Activated CD4-positive, alpha-beta memory T cell treated with anti-CD3 and anti-CD28 coated beads, Interleukin-2, amount 10 ng/mL, durations not matched to agents 7 days and 5 days (primary cell): ENCODE measurements at places on chromosomes 5 and 9. TPM values are rescaled to one million over a fixed set of nuclear protein-coding genes. Genes with fewer than 3 reads are reported as not detected.
A peak's percentile ranks its signal among the peaks of the same experiment; 100 is the strongest.

DNA sequence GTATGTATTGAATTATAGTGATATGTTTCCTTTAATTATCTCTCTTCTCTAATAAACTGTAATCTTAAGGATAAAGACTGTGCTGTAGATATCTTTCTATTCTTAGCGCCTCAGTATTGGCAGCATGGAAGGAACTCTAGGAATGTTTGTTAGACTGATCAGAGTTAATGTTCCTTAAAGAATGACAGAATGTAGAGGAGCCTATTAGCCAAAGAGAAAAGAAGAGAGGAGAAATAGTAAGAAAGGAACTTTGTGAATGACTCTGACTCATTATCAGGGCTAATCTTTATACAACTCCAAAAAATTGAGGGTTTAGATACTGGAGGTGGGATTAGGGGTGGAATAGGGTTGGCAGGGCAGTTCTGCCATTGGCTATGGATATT is 59.0 kb upstream of the NUDT12 start:
- no peaks in the 10 kb centered on the region for H3K4me1 ChIP-seq
- no peak overlapping the region for H3K4me3 ChIP-seq
- H3K36me3 ChIP-seq = no peaks in the 10 kb centered on the region
- H3K27me3 ChIP-seq = no peaks in the 10 kb centered on the region
- DNase-seq = no peak

Gene FBP2
- not detected for total RNA-seq

Gene IL17B
- not detected for total RNA-seq

Gene IFNK
- not detected for total RNA-seq

GRCh38 chr9:2271426-2271825 is 256.3 kb downstream of the SMARCA2 start:
- H3K4me1 ChIP-seq = peaks cover 3% of the 10 kb centered on the region
- DNase-seq = peak; percentile 17
- no peaks in the 10 kb centered on the region for H3K36me3 ChIP-seq
- H3K27ac ChIP-seq = no peak overlapping the region

GRCh38 chr5:65157906-65158603 is 323.7 kb downstream of the ADAMTS6 start:
- no peak overlapping the region for H3K4me3 ChIP-seq
- H3K4me1 ChIP-seq = peaks cover 3% of the 10 kb centered on the region
- no peak overlapping the region for H3K27ac ChIP-seq
- H3K36me3 ChIP-seq = no peaks in the 10 kb centered on the region
- no peak for DNase-seq

DNA sequence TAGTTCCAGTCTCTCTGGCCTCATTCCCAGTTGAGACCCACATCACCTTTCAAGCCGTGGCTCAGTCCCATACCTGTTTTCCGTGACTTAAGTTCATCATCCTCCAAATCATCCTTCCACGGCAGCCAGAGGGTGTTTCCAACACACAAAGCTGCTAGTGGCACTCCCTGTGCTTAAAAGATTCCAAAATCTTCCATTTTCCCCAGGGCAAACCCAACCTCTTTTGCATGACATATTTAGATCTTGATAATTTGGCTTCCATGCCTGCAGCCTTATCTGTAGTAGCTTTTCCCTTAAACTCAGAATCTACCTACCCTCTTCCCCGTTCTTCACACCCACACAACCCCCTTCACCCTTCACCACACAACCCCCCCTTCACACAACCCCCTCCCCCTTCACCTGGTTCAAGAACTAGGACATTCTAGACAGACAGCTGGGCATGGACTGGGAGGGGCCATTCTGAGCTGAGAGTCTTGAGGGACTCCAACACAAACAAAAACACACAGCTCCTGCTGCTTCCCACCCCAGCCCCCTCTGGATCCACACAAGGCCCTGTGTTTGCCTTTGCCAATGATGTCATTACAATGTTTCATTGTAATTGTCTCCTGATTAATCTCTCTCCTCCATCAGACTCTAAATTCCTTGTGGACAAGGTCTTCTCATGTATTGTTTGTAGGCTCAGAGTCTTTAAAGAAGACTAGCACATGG is 268.2 kb downstream of the SH3GL2 start:
- no peak overlapping the region for H3K4me3 ChIP-seq
- no peak overlapping the region for H3K27ac ChIP-seq
- DNase-seq = no peak
- H3K4me1 ChIP-seq = no peaks in the 10 kb centered on the region
- no peaks in the 10 kb centered on the region for H3K36me3 ChIP-seq

- H3K27ac ChIP-seq = no peak overlapping the region
- H3K27me3 ChIP-seq = peaks cover 61% of the 10 kb centered on the region
- H3K4me1 ChIP-seq = peaks cover 12% of the 10 kb centered on the region
- H3K4me3 ChIP-seq = no peak overlapping the region
- DNase-seq = no peak
Observed at GRCh38 chr9:126992427-126992826, 77.8 kb downstream of the RALGPS1 start.

GRCh38 chr5:149363358-149363757 is 5.5 kb downstream of the PCYOX1L start:
- H3K27ac ChIP-seq = no peak overlapping the region
- no peaks in the 10 kb centered on the region for H3K27me3 ChIP-seq
- H3K4me1 ChIP-seq = peaks cover 36% of the 10 kb centered on the region

GRCh38 chr9:83027153-83027891 is 35.6 kb downstream of the RASEF start:
- no peak overlapping the region for H3K27ac ChIP-seq
- no peaks in the 10 kb centered on the region for H3K27me3 ChIP-seq
- H3K4me1 ChIP-seq = no peaks in the 10 kb centered on the region

GRCh38 chr9:136675477-136676296 is 11.6 kb downstream of the AGPAT2 start:
- H3K27ac ChIP-seq = no peak overlapping the region
- no peak overlapping the region for H3K4me3 ChIP-seq
- DNase-seq = no peak
- no peaks in the 10 kb centered on the region for H3K4me1 ChIP-seq
- H3K36me3 ChIP-seq = no peaks in the 10 kb centered on the region

Gene RORB
- 0.18 TPM for total RNA-seq

DNA sequence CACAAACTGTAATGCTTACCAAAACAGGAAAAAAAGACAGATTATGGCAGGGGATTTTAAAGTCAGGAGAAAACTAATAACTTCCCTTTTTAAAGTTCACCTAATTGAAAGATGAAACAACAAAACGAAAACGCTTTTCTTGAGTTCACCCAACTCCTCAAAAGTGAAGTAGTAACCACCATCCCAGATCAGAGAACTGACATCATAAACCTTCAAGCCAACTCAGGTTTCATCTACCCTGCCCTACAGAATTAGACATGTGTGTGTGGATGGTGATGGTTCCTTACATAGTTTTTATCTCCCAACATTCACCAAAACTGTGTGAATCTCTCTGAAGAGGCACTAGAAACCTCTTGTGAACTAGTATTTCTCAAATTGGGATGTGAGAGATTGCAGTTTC is 195.2 kb upstream of the PTGER4 start:
- peaks cover 85% of the 10 kb centered on the region for H3K4me1 ChIP-seq
- no peak overlapping the region for H3K4me3 ChIP-seq
- no peak for DNase-seq

DNA sequence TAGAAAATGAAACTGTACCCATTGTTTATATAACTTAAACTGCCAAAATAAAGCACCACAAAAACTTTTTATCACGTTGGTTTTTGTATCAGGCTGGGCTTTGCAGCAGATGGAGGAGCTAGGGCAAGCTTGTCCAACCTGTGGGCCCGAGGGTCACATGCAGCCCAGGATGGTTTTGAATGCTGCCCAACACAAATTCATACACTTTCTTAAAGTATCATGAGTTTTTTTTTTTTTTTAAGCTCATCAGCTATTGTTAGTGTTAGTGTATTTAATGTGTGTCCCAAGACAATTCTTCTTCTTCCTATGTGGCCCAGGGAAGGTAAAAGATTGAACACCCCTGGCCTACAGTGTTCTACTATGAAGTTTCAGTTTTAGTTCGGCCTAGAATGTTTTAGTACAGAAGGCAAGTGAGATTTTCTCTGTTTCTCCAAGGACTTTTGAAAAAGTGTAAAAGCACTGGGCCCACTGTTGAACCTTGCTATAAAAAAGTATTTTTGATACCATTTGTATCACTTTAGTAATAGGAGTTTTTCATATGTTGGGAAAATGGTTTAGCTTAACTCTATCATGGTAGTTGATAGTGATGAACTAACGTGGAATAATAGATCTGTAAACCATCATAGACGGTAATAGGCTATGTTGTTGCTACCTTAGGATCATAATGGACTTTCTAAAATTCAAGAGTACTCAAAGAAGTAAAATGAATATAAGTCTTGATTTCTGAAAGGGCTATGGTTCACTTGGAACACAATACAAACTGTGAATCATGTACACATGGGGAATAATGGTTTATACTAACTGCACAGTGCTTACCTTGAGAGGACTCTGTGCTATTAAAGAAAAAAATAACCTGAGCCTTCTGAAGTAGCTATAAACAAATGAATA is 2.9 kb downstream of the CDKN2A start:
- peaks cover 23% of the 10 kb centered on the region for H3K36me3 ChIP-seq
- DNase-seq = no peak
- peaks cover 20% of the 10 kb centered on the region for H3K27me3 ChIP-seq
- peaks cover 39% of the 10 kb centered on the region for H3K4me1 ChIP-seq
- no peak overlapping the region for H3K4me3 ChIP-seq

GRCh38 chr9:84504360-84504759 is 163.8 kb upstream of the SLC28A3 start:
- H3K27me3 ChIP-seq = no peaks in the 10 kb centered on the region
- H3K4me3 ChIP-seq = no peak overlapping the region
- H3K27ac ChIP-seq = no peak overlapping the region

Gene RNF208
- total RNA-seq = 2.2 TPM

Gene FBXW5
- total RNA-seq = 119 TPM

DNA sequence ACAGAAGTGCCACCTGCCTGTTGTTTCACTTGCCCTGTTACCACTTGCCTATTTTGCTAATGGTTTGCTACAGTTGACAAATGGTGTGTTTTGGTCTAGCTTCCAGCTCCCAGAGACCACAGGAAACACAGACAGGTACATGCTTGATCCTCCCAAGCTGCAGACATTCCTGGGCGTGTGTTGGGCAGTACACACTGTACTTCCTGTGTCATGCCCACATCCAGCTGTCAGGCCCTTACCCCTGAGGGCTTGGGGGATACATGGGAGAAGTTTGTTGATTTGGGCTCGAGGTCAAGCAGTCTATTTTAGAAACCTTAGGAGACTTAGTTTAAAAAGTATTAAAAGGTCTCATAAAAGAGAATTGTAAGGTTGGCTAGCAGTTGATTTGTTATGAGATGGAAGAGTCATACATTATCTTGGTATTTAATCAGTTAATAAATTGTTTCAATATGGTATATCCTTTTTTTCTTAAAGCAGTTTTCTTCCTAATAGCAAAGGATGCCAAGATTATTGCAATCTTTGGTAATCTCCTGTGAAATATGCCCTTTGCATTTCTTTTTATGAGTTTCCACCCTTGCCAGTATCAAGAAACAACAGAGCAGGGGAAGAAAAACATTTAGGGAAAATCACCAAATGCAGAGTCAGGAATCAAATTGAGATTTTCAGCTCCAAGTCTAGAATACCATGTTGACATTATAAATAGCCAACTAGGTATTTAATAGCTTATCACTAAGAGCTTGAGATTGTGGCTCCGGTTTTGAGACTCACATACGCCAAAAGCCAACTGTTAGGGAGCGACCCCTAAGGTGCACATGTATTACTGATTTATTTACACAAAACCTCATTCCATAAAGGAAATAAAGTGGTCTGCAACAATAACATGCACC is 52.3 kb upstream of the CD180 start:
- no peak for DNase-seq
- H3K27ac ChIP-seq = no peak overlapping the region
- H3K4me3 ChIP-seq = no peak overlapping the region
- H3K27me3 ChIP-seq = no peaks in the 10 kb centered on the region
- H3K36me3 ChIP-seq = no peaks in the 10 kb centered on the region

- no peak for DNase-seq
- H3K27ac ChIP-seq = no peak overlapping the region
- no peaks in the 10 kb centered on the region for H3K4me1 ChIP-seq
- H3K27me3 ChIP-seq = no peaks in the 10 kb centered on the region
Observed at GRCh38 chr5:125263356-125263755, 516.9 kb upstream of the ZNF608 start.

- H3K27me3 ChIP-seq = no peaks in the 10 kb centered on the region
- H3K4me1 ChIP-seq = no peaks in the 10 kb centered on the region
- peak; percentile 4 for DNase-seq
- peaks cover 13% of the 10 kb centered on the region for H3K36me3 ChIP-seq
- no peak overlapping the region for H3K4me3 ChIP-seq
- no peak overlapping the region for H3K27ac ChIP-seq
Observed at GRCh38 chr9:93648181-93648580, 71.8 kb downstream of the PHF2 start.

DNA sequence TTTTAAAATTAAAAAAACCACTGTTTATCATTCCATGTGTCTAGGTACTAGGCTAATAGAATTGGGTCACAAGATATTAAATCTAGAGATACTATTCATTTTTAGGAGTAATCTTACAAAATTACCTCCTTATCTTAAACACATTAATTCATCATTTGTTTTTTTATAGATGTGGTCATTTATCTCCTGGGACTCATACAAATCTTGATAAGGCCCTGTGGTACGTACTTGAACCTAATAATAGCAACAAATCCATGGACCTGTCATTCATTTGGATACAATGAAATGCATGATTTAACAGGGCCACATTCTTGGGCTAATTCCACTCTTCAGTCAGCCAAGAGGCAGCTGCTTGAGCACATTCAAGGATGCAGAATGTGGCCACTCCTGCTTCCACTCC is 66.4 kb upstream of the MARCHF11 start:
- H3K4me3 ChIP-seq = no peak overlapping the region
- H3K36me3 ChIP-seq = no peaks in the 10 kb centered on the region
- no peak overlapping the region for H3K27ac ChIP-seq
- no peak for DNase-seq
- no peaks in the 10 kb centered on the region for H3K4me1 ChIP-seq

GRCh38 chr5:82046276-82046647 is 74.4 kb downstream of the ATG10 start:
- no peaks in the 10 kb centered on the region for H3K27me3 ChIP-seq
- DNase-seq = no peak
- no peak overlapping the region for H3K4me3 ChIP-seq

DNA sequence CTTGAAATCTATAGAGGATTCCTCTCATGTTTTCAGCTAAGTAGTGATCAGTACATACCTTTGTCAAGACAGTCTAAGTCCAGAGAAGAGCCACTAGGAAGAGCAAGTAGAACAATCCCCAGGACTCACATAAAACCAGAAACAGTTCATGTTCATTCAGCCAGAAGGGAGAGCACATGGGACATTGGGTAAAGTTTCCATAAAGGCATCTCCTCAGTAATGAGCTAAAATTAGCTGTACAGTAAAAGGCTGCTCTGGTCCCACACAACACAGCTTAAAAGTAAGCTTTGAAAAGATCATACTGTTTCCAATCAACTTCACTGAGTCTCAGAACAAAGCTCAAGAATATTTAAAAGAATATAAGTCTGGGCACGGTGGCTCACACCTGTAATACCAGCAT is 32.4 kb downstream of the HOMER1 start:
- H3K27me3 ChIP-seq = no peaks in the 10 kb centered on the region
- no peaks in the 10 kb centered on the region for H3K36me3 ChIP-seq
- no peak for DNase-seq
- H3K27ac ChIP-seq = no peak overlapping the region
- H3K4me3 ChIP-seq = no peak overlapping the region
- H3K4me1 ChIP-seq = no peaks in the 10 kb centered on the region

- no peaks in the 10 kb centered on the region for H3K36me3 ChIP-seq
- no peak overlapping the region for H3K27ac ChIP-seq
- DNase-seq = no peak
- H3K4me1 ChIP-seq = no peaks in the 10 kb centered on the region
Observed at GRCh38 chr9:73916016-73916673, 581.0 kb upstream of the RORB start.

GRCh38 chr9:18433620-18434019 is 40.3 kb upstream of the ADAMTSL1 start:
- no peaks in the 10 kb centered on the region for H3K4me1 ChIP-seq
- no peaks in the 10 kb centered on the region for H3K36me3 ChIP-seq
- H3K4me3 ChIP-seq = no peak overlapping the region
- H3K27ac ChIP-seq = no peak overlapping the region

Gene CYLC2
- not detected for total RNA-seq

Gene C9orf50
- total RNA-seq = not detected

Gene CD72
- total RNA-seq = 11.8 TPM
